ENCODE measurements at places on chromosomes 5 and 9.
A peak's percentile ranks its signal among the peaks of the same experiment; 100 is the strongest.

- no peak for DNase-seq
These were observed 138.7 kb downstream of the UGCG start for GRCh38 chr9:112035166-112035826.

DNA sequence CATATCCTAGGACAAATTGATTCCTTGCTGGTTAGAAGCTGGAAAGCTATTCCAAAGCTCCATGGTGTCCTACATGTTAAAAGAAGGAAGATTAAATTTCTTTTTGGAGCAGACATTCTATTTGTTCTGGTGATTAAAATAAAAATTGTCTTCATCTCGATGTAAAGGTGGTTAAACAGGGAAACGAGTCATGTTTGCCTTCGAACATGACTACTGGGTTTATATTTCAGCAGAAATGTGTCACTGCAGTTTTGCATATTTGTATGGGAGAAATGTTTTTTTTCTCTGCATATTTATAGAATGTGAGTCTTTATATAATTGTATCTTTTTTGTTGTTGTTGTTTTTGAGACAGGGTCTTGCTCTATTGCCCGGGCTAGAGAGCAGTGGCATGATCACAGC lies 36.4 kb downstream of the ADAMTS12 start:
- DNase-seq: no peak

DNA sequence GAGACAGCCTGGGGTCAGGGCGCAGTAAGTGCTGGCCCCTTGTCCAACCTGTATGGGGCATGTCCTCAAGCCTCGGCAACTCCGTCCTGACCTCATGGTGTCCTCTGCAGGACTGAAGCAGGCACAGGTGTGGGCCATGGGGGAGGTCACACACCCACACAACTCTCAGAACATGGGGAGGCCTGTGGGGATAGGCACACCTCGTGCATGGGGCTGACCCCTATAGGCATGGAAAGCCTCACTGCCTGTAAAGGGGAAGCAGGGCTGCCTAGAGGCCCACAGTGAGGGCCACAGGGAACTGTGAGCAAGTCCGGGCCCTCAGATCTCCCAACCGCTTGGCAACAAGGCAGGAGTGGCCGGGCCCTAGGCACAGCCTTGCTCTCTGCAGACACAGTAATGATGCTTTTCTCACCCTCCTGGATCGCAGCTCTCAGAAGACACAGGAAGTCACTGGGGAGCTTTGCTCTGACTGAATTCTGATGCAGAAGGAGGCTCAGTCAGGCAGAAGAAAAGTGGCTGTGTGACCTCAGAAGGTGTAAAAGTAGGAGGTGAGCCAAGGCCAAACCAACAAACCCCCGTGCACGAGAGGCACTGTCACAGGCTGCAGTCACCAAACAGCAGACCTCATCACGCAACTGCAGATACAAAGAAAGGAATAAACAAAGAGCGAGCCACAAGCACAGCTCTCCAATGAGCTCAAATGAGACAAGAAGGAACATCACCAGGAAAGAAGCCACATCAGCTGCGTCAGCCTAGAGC lies 5.4 kb downstream of the IPPK start:
- DNase-seq: peak; percentile 44

DNA sequence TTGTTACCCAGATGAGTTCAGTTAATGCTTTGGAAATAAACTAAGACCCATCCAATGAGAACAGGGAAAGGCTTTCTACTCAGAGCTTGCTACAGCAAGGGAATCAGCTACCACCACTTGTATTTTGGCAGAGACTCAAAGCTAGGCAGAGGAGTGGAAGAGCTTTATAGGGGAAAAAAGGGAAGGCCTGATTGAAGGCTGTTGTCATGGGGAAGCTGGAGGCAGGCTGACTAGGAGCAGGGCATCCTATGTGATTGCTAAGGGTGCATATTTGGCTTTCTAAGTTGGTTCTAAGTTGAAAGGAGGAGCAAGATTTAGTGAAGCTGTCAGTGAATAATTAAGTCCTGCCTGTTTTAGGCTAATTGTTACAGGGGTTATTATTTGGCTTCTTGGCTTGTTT lies 115.5 kb downstream of the PTTG1 start:
- DNase-seq: no peak

GRCh38 chr9:32709871-32710270 lies 73.5 kb upstream of the TMEM215 start:
- DNase-seq: no peak

DNA sequence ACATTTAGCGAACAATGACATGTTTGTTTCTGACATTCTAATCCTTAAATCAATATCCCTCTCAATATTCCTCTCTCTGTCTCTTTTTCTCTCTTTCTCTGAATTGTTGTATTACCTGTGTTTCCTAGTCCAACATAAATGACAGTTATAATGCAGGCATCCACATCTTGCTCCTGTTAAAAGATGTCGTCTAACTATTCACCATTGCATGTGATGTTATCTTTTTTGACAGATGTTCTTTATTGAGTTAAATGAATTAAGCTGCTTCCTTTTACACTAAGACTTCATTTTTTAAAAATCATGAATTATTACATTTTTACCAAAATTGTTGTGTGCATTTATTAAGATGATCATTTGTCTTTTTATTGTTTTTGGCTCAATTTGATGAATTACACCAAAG lies 527.5 kb downstream of the PRR16 start:
- no peak for DNase-seq

DNA sequence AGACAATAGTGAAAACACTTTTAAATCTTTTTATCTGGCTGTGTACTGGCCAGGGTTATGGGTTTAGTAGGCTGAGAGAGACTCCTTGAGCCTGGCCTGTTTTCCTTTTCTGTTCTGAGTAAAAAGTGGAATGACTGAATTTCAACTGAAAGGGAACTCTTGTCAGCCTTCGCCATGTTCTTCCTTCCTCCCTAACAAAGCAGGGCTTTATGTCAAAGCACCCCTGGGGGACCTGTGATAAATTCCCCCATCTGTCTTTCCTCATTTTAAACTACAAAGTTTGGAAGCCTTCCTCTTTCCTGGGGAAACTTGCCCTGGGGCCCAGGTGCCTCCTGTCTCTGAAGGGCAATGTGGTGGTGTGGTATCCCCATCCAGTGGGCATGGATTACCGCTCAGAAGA lies 29.7 kb downstream of the LARP1 start:
- DNase-seq: no peak

GRCh38 chr5:14415024-14415697 lies 166.4 kb upstream of the OTULINL start:
- peak; percentile 27 for DNase-seq

GRCh38 chr9:95991326-95991725 lies 115.8 kb downstream of the ERCC6L2 start:
- no peak for DNase-seq

DNA sequence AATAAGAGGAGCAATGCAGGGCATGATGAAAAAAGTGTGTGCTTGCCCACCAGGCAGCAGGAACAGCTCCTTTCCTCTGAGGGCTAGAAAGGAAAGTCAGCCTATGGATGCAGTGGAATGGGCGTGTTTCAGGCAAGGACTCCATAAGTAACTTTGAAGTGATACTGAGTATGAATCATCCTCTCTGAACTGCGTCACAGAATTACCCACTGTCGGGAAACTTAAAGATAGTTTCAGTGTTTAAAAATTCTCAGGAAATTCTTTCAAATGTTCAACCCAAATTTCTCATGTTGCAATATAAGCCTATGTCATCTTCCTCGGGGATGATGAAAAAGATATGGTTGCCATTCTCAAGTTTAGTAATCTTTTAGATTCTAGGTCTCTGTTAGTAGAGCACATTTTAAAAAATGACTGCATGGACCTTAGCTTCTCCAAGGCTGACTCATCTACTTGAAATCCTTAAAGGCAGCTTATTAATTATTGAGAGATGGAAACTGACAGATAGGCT lies 27.7 kb downstream of the PTCD2 start:
- DNase-seq: peak; percentile 20

DNA sequence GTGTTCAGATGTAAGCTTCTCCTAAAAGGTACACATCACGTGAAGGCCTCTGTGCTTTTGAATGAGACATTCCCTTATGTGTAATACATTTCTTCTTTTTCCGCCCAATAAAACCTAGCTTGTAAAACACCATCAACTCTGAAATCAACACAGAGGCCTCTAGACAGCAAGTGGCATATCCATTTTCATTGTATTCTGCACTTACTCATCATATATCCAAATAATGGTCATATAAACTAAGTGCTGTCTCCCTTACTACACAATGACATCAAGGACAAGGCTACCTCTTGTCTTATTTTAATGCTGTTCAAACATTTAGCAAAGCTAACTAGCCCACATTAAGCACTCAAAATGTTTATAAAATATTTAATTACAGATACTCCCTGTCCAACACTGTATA lies 108.5 kb downstream of the ELAVL2 start:
- DNase-seq: no peak

DNA sequence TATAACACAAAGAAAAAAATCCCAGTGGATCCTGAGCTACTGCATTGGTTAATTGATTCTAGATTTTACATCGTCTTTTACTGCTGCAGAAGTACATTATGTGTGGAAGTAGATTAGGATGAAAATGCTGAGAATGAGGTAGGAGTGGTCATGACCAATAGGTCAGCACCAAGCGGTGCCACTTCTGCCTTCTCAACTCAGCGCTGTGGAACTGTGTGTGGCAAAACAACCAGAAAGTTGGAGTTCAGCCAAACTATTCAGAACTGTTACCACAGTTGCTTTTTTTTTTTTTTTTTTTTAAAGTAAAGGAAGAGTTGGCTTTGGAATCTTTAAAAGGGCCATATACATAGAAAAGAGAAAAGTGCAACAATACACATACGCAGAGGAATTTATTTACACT lies 24.2 kb downstream of the POU5F2 start:
- DNase-seq: no peak

DNA sequence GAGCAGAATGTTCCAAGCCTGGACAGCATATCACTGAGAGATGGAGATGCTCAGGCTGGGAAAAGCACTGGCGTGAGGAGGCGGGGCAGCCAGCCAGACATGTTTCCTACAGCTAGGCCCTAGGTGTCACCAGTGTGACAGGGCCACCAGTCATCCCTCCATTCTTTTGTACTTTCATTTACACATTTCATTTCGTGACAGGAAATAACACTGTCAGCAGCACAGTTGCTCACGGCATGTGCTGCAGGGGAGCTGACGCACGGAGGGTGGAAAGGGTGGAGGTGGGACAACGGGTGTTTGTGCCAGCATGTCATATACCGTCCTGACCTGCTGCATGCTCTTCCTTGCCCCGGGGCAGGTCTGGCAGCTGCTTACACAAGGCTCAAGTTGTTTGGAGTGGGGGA lies 14.8 kb upstream of the CEMIP2 start:
- peak; percentile 89 for DNase-seq

- peak; percentile 91 for DNase-seq
These were observed at the start of gene TNIP1 for GRCh38 chr5:151080613-151081430. TNIP1 (minus strand) TSS chr5:151081034; CDS start chr5:151065095, 15,939 bp downstream.

DNA sequence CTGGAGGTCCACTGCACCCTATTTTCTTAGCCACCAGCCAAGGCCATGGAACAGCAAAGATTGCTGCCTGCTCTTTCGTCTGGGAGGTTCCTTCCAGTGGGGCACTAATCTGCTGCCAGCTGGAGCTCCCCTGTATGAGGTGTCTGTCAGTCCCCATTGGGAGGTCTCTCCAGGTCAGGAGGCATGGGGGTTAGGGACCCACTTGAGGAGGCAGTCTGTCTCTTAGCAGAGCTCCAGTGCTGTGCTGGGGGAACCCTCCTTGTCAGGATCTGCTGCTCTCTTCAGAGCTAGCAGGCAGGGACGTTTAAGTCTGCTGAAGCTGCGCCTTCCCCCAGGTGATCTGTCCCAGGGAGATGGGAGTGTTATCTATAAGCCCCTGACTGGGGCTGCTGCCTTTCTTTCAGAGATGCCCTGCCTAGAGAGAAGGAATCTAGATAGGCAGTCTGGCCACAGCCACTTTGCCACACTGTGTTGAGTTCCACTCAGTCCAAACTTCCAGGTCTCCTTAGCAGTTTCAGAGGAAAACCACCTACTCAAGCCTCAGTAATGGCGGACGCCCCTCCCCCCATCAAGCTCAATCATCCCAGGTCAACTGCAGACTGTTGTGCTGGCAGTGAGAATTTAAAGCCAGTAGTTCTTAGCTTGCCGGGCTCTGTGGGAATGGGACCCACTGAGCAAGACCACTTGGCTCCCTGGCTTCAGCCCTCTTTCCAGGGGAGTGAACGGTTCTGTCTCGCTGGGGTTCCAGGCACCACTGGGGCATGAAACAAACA lies 317.7 kb downstream of the LRRC70 start:
- no peak for DNase-seq

DNA sequence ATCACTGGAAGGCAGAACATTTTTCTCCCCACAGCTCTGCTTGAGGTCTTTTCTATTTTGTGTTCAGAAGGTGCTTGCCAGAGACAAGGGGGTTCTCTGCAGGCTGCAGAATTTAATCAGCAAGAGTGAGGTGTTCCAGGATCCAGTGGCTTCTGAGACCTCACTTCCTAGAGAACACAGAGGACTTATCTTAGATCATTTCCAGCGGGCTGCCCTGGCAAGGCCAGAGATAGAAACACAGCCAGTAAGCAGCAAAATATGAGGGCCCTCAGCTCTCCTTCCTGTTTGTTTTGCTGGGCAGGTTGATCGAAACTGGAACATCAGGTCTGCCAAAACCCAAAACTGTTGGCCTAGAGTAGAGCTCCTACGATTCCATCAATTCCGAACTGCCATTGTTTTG lies 187.3 kb downstream of the DIRAS2 start:
- DNase-seq: no peak

DNA sequence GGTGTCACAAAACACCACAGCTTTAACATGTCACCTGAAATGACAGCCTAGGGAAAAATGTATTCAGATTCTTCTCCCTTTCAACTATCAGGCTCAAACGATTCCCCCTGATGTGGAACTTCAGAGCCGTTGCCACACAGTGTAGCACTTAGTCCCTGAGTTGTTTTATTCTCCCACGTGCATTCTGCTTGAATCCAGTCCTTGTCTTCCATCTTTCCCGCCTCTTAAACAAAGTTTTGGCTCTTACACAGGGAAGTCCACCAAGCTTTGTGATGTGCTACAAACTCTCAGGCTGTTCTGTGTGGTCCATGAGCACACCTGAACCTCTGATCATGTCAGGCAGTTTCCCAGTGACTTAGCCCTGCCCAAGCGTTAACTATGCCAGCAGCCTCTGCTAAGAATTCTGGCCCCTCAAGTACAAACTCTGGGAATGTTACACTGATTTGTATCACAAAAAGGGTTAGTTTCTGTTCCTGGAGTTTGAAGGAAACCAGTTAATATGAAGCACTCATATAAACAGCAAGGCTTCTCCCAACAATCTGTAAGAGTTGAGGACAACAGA lies 45.8 kb upstream of the RNF38 start:
- no peak for DNase-seq

GRCh38 chr9:87479801-87480201 lies 17.9 kb upstream of the DAPK1 start:
- no peak for DNase-seq

DNA sequence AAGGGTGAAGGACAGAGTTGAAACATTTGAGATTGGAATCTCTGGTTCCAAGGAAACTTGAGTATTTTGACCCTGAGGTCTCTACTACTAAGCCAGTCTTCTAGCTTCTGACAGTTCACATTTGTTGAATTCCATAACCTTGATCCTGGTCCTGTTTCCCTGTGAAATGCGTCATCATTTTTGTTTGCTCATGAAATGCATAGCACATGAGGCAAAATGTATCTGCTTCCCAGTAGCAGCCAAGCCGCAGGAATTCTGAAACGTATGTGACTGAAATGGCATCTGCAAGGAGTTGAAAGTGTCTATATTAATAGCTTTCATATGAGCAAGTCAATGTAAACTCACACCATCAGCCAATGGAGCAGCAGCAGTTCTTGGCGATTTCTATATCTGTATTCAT lies 307.9 kb downstream of the CSNK1G3 start:
- no peak for DNase-seq

- DNase-seq: peak; percentile 7
These were observed 115.7 kb upstream of the MSX2 start for GRCh38 chr5:174608631-174609097.

GRCh38 chr5:132385326-132386105 lies 16.0 kb downstream of the SLC22A5 start:
- peak; percentile 71 for DNase-seq

- no peak for DNase-seq
These were observed 539.4 kb downstream of the BNC2 start for GRCh38 chr9:16331031-16331430.

Data from stimulated activated CD4-positive, alpha-beta T cell treated with anti-CD3 and anti-CD28 coated beads, Interleukin-1b, Interleukin-23, amount 100 ng/mL, for 48 hours (primary cell).